ENCODE measurements at places on chromosomes 13 and 19. TPM values are rescaled to one million over a fixed set of nuclear protein-coding genes. Genes with fewer than 3 reads are reported as not detected.

The PLIN5 gene
- total RNA-seq, result not detected

The CYP4F2 gene
- total RNA-seq, result not detected

The FCER2 gene
- 0.29 TPM for total RNA-seq

The IRGC gene
- total RNA-seq, result not detected

The ONECUT3 gene
- total RNA-seq, result not detected

The SIGLEC9 gene
- 0.58 TPM for total RNA-seq

The ZNF565 gene
- 2.7 TPM for total RNA-seq

The APOC1 gene
- total RNA-seq, result not detected

The NCR1 gene
- total RNA-seq, result 0.26 TPM

DNA sequence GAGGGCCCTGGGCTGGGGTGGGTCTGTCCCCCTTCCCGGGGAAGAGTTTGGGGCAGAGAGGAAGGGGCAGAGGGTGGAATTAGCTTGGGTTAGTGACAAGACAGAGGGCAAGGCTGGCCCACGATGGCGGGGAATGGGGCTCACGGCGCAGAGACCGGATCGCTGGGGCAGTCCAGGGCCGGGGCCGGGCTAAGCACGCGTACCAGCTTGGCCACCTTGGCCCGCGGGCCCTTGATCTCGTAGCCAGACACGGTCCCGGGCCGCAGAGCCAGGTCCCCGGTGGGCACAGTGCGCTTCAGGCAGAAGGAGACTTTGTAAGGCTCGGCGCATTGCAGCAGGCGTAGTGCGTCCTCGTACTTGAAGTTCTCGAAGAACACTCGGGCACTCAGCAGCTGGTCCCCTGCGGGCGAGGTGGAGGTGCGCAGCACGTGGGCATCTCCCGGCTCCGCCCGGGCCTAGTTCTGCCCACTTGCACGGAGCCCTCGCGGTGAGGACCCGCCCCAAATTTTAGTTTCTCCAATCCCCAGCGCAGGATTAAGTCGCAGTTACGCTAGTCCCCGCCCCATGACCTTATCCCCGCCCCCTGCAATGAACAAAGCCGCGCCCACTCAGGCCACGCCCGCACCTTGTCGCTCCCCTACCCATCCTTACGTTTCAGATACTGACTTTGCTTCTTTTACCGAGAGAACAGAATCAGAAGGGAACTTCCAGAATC lies 8.6 kb upstream of the HIPK4 start:
- no peak overlapping the region for H3K27ac ChIP-seq
- no peaks in the 10 kb centered on the region for H3K36me3 ChIP-seq
- H3K4me1 ChIP-seq, result peaks cover 17% of the 10 kb centered on the region
- peak; percentile 71 for DNase-seq

DNA sequence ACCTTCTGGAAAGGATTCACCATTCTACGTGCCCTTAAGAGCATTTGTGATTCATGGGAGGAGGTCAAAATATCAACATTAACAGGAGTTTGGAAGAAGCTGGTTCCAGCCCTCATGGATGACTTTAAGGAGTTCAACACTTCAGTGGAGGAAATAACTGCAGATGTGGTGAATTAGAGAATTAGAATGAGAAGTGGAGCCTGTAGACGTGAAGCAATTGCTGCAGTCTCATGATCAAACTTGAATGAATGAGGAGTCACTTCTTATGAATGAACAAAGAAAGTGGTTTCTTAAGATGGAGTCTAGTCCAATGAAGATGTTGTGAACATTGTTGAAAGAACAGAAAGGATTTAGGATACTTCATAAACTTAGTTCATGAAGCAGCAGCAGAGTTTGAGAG lies 129.1 kb downstream of the TNFRSF19 start:
- peaks cover 18% of the 10 kb centered on the region for H3K4me1 ChIP-seq
- no peak for DNase-seq
- no peak overlapping the region for H3K27ac ChIP-seq

GRCh38 chr13:28558567-28558966 lies 63.6 kb upstream of the FLT1 start:
- no peaks in the 10 kb centered on the region for H3K4me1 ChIP-seq
- no peak overlapping the region for H3K4me3 ChIP-seq
- H3K27me3 ChIP-seq, result peaks cover 13% of the 10 kb centered on the region
- no peaks in the 10 kb centered on the region for H3K36me3 ChIP-seq
- no peak for DNase-seq

- no peak overlapping the region for H3K27ac ChIP-seq
- H3K4me1 ChIP-seq, result peaks cover 9% of the 10 kb centered on the region
- H3K36me3 ChIP-seq, result no peaks in the 10 kb centered on the region
- no peak for DNase-seq
- peaks cover 52% of the 10 kb centered on the region for H3K27me3 ChIP-seq
- H3K4me3 ChIP-seq, result no peak overlapping the region
These were observed 17.2 kb downstream of the KCNC3 start for GRCh38 chr19:50311723-50312635.

GRCh38 chr13:98752467-98753290 lies at the start of gene SLC15A1:
Gene SLC15A1, minus strand, starts transcription at chr13:98752672. Its CDS starts 74 bp downstream, at chr13:98752598.
- peaks cover 53% of the 10 kb centered on the region for H3K27me3 ChIP-seq
- no peak for DNase-seq
- peaks cover 3% of the 10 kb centered on the region for H3K36me3 ChIP-seq
- no peaks in the 10 kb centered on the region for H3K4me1 ChIP-seq
- H3K27ac ChIP-seq, result no peak within 1 kb of the TSS

DNA sequence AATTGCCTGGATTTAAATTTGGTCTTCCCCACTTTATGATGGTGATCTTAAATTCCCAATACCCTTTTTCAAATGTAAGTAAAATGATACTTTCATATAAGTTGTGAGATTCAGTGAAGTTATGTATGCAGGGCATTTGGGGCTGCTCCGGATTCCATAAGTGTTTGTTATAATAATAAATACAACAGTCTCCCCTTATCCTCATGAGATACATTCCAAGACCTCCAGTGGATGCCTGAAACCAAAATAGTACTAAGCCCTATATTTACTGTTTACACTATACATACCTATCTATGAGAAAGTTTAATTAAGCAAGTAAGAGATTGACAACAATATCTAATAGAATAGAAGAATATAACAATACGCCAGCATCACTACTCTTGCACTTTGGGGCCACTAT lies 2237.8 kb downstream of the PCDH9 start:
- no peak overlapping the region for H3K27ac ChIP-seq
- H3K36me3 ChIP-seq, result no peaks in the 10 kb centered on the region
- DNase-seq, result no peak
- H3K27me3 ChIP-seq, result no peaks in the 10 kb centered on the region
- H3K4me1 ChIP-seq, result no peaks in the 10 kb centered on the region

- H3K36me3 ChIP-seq, result peaks cover 14% of the 10 kb centered on the region
- H3K4me1 ChIP-seq, result peaks cover 30% of the 10 kb centered on the region
- H3K27me3 ChIP-seq, result no peaks in the 10 kb centered on the region
- DNase-seq, result peak; percentile 63
These were observed 32.7 kb downstream of the DHX34 start for GRCh38 chr19:47381653-47382279.

GRCh38 chr13:110685305-110686020 lies 20.5 kb downstream of the CARS2 start:
- no peak overlapping the region for H3K4me3 ChIP-seq
- no peak for DNase-seq
- no peak overlapping the region for H3K27ac ChIP-seq
- peaks cover 37% of the 10 kb centered on the region for H3K36me3 ChIP-seq
- H3K27me3 ChIP-seq, result no peaks in the 10 kb centered on the region
- no peaks in the 10 kb centered on the region for H3K4me1 ChIP-seq

DNA sequence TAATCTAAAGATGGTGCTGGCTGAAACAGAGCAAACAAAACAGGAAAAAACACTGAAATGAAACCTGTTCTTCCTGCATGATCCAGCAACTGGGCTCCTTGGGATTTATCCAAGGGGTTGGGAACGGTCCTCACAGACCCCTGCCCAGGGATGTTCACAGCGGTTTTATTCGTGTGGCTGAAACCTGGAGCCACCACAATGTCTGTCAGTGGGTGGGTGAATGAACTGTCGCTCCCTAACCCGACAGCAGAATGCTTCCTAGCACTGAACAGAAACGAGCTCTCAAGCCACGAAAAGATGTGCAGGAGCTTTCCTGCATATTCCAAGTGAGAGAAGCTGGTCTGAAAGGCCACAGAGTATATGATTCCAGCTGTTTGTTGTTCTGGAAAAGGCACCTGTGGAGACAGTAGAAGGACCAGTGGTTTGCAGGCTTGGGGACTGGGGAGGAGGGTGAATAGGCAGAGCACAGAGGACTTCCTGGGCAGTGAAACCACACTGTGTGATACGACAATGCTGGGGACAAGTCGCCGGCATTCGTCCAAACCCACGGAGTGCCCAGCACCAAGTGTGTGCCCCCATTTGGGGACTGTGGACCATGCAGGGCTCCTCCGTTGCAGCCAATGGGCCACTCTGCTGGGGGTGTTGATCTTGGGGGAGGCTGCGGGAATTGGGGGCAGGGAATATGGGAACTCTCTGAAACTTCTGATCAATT lies 73.9 kb downstream of the TEX29 start:
- H3K36me3 ChIP-seq, result no peaks in the 10 kb centered on the region
- H3K4me3 ChIP-seq, result no peak overlapping the region
- H3K27ac ChIP-seq, result no peak overlapping the region
- DNase-seq, result no peak

DNA sequence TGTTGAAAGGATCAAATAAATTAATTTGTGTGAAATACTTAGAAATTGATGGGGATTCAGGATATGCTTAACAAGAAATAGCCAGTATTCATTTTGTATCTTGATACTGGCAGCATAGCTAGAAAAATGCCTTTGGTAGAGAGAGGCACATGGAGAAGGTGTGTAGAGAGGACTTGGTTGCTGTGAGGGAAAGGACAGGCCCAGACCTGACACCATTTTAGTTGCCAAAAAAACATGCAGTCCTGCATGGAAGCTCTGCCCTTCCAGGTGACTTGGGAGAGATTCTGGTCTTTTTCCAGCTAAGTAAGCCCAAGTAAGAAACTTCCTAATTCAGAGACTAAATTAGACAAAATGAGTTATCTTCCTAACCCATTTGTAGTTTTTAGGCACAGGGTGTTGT lies 335.0 kb downstream of the RFC3 start:
- H3K36me3 ChIP-seq, result no peaks in the 10 kb centered on the region
- peaks cover 14% of the 10 kb centered on the region for H3K4me1 ChIP-seq
- H3K27ac ChIP-seq, result no peak overlapping the region
- no peak overlapping the region for H3K4me3 ChIP-seq

DNA sequence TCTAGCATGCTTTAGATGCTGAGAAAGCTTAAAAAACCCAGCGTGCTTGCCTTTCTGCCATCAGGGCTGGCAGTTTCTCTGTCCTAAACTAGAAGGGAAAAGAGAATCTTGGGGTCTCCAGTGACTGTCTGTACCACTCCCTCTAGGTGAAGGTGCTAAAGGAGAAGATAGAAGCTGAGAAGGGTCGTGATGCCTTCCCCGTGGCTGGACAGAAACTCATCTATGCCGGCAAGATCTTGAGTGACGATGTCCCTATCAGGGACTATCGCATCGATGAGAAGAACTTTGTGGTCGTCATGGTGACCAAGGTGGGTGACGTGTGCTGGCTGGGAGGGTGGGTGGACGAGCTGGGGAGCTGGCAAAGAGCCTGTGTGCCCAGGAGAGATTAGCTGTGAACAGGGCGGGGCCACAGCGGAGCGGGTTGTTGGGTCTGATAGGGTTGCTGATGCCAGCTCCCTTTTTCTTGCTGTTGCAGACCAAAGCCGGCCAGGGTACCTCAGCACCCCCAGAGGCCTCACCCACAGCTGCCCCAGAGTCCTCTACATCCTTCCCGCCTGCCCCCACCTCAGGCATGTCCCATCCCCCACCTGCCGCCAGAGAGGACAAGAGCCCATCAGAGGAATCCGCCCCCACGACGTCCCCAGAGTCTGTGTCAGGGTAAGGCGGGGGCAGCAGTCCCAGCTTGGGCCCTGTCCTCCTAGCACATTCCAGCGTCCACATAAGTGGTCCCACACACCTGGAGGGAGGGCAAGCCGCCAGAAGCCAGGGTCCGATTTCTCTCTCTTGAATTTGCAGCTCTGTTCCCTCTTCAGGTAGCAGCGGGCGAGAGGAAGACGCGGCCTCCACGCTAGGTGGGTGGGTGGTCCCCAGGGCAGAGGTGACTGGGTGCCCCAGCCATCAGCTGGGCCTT lies 2.3 kb downstream of the RAD23A start:
- peak overlapping the region; percentile 54 for H3K27ac ChIP-seq
- H3K36me3 ChIP-seq, result peaks cover 83% of the 10 kb centered on the region
- no peak overlapping the region for H3K4me3 ChIP-seq
- H3K4me1 ChIP-seq, result peaks cover 71% of the 10 kb centered on the region
- H3K27me3 ChIP-seq, result no peaks in the 10 kb centered on the region
- no peak for DNase-seq

GRCh38 chr13:111943229-111943795 lies 123.6 kb upstream of the SOX1 start:
- no peak overlapping the region for H3K4me3 ChIP-seq
- no peaks in the 10 kb centered on the region for H3K27me3 ChIP-seq
- no peak overlapping the region for H3K27ac ChIP-seq

GRCh38 chr13:100124265-100124664 lies 35.4 kb downstream of the PCCA start:
- DNase-seq, result no peak
- H3K4me1 ChIP-seq, result peaks cover 10% of the 10 kb centered on the region
- no peak overlapping the region for H3K4me3 ChIP-seq
- no peak overlapping the region for H3K27ac ChIP-seq
- H3K36me3 ChIP-seq, result peaks cover 28% of the 10 kb centered on the region

DNA sequence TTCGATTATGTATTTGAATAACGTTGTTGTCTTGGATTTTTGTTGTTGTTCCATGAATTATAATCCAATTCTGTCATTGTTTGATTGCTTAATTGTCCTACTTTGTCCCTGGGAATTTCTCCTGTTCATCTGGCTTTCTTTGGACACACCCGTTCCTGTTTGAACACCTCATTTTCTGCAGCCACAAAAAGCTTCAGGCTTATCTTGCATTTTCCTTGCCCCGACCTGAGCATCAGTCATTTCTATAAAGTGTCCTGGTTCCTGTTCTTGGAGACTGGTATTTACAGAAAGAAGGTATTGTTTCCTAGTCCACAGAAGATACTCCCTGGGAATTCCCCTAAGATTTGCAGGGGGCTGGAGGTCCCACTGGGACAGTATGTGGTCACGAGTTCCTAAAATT lies 731.8 kb upstream of the ARGLU1 start:
- H3K4me3 ChIP-seq, result no peak overlapping the region
- no peak for DNase-seq
- no peaks in the 10 kb centered on the region for H3K4me1 ChIP-seq
- no peak overlapping the region for H3K27ac ChIP-seq

- H3K27ac ChIP-seq, result no peak overlapping the region
- peaks cover 8% of the 10 kb centered on the region for H3K27me3 ChIP-seq
- no peaks in the 10 kb centered on the region for H3K36me3 ChIP-seq
- H3K4me1 ChIP-seq, result no peaks in the 10 kb centered on the region
These were observed 7.4 kb upstream of the ESD start for GRCh38 chr13:46804391-46804815.

- H3K4me1 ChIP-seq, result peaks cover 89% of the 10 kb centered on the region
- H3K4me3 ChIP-seq, result peak overlapping the region; percentile 55
- peak overlapping the region; percentile 96 for H3K27ac ChIP-seq
- peak; percentile 69 for DNase-seq
- no peaks in the 10 kb centered on the region for H3K27me3 ChIP-seq
These were observed 34.8 kb upstream of the C1QTNF9 start for GRCh38 chr13:24274452-24275021.

DNA sequence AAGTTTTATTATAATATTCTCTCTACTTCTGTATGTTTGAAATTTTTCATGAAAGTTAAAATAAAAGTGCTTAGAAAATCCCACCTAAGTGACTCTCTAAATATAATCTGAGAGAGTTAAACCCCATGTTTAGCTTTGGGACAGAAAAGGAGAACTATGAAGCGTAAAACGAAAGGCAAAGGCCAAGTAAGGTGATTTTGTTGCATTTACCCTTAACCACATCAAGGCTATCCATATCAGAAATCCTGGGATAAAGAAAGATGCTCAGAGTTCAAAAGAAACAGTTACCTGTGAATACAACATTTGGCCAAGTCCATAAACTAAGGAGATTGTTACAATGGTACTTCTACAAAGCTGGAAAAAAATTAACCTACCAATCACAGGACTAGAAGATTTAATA lies 31.3 kb downstream of the UBL3 start:
- H3K36me3 ChIP-seq, result no peaks in the 10 kb centered on the region
- no peak overlapping the region for H3K27ac ChIP-seq
- peaks cover 15% of the 10 kb centered on the region for H3K4me1 ChIP-seq
- H3K27me3 ChIP-seq, result no peaks in the 10 kb centered on the region
- DNase-seq, result no peak
